Astrocyte of the cerebellum (primary cell): ENCODE measurements at places on chromosomes 16 and 17.
A peak's percentile ranks its signal among the peaks of the same experiment; 100 is the strongest.

- DNase-seq, result peak; percentile 28
Observed at GRCh38 chr17:2786176-2786881, 9.9 kb upstream of the RAP1GAP2 start.

DNA sequence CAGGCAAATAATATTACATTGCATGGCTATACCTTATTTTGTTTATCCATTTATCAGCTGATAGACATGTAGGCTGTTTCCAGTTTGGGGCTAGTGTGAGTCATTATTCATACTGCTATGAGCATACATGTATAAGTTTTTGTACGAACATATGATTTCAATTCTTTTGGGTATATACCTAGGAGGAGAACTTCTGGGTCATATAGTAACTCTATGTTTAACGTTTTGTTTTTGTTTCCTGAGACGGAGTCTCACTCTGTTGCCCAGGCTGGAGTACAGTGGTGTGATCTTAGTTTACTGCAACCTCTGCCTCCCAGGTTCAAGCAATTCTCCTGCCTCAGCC, 2.4 kb upstream of the ITGAL start:
- no peak for DNase-seq

DNA sequence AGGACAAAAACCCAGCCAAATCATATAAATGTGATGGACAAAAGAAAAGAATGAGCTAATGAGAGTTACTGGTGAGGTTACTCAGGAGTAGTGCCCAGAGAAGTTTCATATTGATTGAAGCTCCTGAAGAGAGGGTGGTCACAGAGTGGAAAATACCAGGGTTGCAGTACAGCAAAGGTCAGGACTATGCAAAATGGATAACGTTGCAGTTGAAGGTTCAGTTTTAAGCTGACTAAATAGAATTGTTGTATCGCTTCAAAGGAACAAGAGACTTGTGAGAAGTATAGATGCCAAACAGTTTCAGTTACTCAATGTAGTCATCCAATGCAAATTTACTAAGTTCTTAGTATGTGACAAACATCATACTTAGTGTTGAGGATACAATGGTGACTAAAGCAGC, 47.1 kb downstream of the ABCA8 start:
- DNase-seq, result no peak

DNA sequence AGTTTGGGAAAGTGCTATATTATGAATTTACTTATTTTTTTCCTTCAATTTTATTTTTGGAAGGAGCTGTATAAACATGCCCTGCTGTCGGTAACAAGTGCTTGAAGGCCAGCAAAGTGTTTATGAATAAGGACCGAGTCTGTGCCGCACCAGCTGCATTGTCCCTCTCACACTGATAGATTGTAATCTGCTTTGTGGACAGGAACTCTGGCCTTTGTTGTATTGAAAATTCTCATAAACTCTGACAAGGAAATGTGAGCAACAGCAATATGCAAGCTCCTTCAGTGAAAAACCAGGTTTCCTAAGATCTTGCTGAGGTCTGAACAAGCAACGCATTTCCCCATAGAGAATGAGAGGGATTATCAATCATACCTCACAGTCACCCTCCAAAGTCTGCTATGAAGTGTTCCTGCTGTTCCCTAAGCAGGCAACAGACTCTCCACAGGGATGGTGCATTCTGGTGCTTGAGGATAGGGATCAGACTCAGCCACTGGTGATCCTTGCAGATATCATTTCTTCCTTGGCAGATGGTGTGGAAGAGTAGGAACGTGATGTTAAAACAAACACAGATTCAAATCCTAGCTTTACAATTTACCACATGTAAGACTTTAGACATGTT, 109.6 kb downstream of the KCNJ2 start:
- no peak for DNase-seq

- DNase-seq, result peak; percentile 18
Observed at GRCh38 chr17:28547623-28548416, 4.6 kb downstream of the UNC119 start.

GRCh38 chr16:64085296-64085695, 1036.6 kb downstream of the CDH11 start:
- no peak for DNase-seq

GRCh38 chr17:64148017-64148631, 18.2 kb upstream of the ERN1 start:
- DNase-seq, result no peak

DNA sequence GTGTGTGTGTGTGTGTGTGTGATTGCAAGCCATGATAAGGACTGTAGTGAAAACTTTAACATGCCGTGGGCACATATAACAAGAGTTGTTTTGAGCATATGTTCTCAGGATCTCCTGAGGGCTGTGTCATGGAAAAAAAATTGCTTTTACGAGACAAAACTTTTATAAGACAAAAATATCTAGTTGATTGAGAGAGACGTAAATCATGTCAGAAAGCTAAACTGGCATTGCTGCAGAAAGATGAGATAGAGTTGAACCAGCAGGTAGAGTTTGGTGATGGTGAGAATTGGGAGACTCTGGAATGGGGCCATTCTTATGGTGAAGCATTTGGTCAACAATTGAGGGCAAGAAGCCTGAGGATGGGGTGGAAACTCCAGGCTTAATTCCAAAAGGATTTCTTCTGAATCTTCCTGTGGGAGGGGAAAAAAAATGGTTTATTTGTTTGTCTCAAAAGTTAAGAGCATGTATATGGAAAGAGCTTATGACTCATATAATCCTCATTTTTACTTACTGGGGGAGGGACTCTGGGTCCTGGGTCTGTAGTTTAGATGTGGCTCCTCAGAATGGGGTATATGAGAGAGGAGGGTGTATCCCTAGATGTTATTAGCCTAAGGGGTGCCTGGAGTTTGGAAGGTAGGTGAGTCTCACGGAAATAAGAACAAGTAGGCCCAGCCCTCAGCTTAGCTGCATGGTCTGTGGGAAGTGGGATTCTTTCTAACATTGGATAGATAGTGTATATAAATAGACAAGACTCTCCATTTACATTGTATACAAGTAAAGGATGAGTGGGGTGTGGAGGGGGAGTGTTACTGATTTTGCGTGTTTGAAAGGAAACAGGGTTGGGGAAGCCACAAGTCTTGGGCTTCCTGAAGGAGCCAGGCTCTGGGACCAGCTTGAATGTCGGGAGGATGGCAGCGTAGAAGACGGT, 7.1 kb downstream of the MINK1 start:
- DNase-seq, result no peak

GRCh38 chr16:30076276-30076791, 540 bp downstream of the PPP4C start:
- no peak for DNase-seq

DNA sequence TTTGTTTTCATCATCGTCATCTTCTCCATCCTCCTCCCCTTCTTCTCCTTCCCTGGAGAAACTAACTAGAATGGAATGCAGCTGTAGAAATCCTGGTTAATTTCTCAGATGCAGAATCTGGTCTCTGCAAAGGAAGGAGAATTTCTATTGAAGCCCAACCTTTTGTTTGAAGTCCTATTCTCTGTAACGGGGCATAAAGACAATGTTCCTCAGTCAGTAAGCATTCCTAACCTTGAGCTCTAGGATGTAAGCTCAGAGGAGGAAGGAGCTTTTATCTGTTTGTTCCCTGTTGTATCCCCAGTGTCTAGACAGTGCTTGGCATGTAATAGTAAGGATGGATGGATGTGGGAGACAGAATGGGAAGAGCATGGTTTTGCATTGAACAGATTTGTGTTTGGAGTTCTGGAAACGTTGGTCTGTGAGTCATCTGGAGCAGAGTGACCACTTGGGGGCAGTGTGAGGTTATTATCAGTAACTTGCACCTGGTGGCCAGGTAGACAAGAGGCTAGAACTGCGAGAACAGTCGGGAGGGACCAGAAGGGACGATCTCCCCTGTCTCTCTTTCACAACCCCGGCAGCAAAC, 363.7 kb downstream of the SNX29 start:
- DNase-seq, result no peak

DNA sequence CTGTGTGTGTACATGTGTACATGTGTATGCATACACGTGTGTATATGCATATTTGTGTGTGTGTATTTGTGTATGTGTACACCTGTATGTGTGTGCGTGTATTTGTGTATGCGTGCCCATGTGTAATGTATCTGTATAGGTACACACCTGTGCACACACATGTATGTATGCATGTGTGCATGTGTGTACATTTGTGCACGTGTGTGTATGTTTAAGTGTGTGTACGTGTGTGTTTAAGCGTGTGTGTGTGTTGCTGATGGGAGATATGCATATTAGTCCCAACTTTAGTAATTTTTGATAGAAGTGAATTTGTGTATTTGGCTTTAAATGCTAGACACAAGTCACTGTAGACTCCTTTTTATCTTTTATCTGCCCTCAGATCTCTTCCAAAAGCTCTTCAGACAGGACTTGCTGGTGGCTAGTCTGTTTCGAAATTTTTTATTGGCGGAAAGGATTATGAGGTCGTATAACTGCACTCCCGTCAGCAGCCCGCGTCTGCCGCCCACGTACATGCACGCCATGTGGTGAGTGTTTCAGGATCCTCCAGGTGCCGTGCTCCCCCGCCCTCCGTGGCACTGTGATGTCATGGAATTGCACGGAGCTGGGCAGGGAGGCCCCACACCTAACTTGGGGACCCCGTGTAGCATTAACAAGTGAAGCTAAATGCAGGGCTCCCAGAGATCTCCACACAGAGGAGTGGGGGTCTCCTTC, 168.8 kb upstream of the CHMP6 start:
- DNase-seq, result no peak

DNA sequence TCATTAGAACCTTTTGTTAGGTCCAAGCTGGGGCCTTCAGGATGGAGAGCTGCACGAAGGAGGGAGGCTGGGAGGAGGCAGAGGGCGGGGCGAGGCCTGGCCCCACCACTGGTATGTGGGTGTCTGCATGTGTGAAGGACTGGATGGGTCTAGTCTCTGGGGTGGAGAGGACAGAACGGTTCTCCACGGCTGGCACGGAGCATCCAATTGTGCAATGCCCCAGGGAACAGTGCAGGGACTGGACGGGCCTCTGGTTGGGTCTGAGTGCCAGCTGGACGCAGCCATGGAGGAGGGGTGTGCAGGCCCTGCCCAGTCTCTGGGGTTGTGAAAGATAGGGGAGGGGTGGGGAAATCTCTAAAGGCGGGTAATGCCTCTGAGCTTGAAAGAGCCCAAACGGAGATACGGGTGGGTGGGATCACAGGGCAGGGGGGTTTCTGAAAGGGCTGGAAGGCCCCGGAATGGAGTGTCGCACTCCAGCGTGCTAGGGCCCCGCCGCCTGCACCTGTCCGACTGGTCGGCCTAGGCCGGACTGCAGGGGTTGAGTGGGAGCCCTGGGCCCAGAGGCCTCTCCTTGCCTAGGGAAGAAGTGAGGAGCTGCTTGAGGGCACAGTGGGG, 1.6 kb downstream of the PPL start:
- no peak for DNase-seq

DNA sequence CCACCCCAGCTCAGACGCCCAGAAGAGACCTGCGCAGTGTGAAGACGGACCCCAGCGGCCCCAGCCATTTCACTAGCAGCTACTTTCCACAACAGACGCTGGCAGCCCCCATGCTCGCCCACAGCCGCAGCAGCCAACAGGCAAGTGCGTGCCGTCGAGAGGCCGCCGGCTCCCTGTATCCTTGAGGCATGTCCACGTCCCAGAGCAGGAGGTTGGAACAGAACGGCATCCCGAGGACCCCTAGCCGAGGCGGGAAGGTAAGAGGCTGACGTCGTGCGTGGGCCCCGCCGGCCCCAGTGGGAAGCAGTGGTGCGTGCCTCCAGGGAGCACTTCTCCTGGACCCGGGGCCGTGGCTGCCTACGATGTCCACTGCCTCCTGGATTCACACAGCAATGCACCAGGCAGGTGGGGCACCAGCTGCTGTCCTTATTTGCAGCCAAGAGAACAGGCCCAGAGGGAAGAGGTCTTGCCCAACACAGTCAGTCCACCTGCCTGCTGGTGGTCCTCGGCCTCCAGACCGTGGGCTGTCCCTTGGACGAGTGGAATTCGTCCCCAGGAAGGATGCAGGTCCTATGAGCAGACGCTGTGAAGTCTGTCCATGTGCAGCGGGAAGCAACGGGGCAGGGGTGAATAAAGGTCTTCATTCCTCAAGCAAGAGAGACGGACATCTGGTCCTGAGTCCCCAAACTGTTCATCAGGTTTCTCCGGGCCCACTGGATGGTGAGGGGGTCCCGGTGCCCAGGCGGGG, 38.5 kb downstream of the SLC7A5 start:
- no peak for DNase-seq

GRCh38 chr16:23020084-23020483, 129.2 kb downstream of the USP31 start:
- no peak for DNase-seq
